ENCODE measurements at places on chromosomes 7 and 10.

DNA sequence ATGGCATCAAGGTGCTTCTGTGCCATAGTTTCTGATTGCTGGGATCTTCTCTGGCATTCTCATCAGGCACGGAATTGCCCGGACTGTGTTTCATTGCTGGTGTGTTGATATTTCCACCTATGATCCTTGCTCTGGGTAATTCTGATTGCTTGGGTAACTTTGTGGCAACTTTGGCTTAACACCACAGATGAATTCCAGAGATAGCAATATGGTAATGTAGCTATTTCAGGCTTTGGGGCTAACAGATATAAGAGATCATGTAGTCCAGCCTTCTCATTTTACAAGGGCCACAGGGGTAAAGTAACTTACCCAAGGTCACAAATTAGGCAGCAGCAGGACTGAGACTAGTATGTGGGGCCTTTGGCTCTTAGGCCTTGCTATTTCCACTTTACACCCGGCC is 53.9 kb upstream of the PLPP4 start:
- no peak for DNase-seq

- no peak for DNase-seq
Measured at GRCh38 chr7:142500366-142500765, 242.5 kb upstream of the PRSS58 start.

GRCh38 chr7:80476035-80476434 is 35.8 kb downstream of the GNAT3 start:
- no peak for DNase-seq

- DNase-seq, result no peak
Measured at GRCh38 chr7:106823631-106824030, 41.5 kb upstream of the PIK3CG start.

- DNase-seq, result no peak
Measured at GRCh38 chr10:127034790-127035189, 129.6 kb downstream of the DOCK1 start.

- no peak for DNase-seq
Measured at GRCh38 chr10:87915406-87915805, 52.0 kb downstream of the PTEN start.

- DNase-seq, result peak; percentile 67
Measured at GRCh38 chr10:43138757-43139241, 554 bp downstream of the CSGALNACT2 start.

GRCh38 chr7:37728747-37729146 is 45.2 kb downstream of the GPR141 start:
- DNase-seq, result no peak

All from NCI-H1417 (cell line).